ENCODE measurements at places on chromosomes 2 and 18.

DNA sequence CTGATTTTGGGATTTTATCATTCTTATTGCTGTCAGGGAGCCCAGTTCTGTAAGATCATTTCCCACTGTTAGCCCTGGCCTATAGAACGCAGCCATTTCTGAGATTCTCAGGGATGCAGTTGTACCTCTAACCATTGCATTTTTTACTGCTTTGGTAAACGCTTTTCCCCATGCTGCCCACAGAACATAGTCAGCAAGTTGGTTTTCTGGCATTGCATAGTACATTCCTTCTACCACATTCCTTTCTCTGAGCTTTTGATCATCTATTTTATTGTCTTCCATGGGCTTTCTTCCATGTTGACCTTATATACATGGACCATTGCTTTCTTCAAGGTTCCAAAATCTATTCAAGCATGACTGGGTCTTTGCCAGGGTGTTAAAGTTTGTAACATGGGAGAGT is 86.8 kb upstream of the ST6GAL2 start:
- DNase-seq = no peak

DNA sequence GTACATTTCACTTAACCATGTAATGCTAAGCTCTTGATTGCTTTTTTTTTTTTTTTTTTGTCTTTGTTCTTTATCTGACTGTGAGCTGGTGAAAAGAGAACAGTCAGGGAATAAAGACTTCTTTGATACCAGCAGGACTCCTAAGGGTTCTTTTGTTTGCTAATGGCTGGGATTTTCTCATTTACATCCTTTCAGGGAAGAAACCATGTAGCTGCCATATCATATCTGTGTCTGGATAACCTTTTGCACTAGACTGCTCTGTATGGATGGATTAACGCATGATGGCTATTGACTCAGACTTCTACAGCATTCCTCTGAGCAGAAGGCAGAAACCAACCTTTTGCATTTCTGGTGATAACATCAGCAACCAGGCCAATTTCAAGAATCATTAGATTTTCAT is 504.0 kb downstream of the LRRTM4 start:
- DNase-seq = no peak

DNA sequence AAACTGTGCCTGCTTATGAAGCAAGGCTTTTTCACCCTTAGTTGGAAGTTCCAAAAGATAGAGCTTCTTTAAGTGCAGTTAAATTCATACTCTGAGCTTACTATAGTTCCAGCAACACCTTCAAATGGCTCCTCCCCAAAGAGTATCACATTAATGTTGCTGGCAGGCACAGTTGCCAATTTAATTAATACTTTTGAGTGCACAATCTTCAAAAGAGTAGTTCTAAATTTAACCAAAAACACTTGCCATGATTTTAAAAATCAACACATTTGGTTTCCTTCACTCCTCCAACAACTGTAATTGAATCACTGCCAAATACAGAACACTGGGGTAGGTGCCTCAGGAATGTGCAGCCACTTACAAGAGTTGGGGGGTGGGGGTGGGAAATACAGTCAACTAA is 150.6 kb upstream of the UBE2E3 start:
- DNase-seq = no peak

DNA sequence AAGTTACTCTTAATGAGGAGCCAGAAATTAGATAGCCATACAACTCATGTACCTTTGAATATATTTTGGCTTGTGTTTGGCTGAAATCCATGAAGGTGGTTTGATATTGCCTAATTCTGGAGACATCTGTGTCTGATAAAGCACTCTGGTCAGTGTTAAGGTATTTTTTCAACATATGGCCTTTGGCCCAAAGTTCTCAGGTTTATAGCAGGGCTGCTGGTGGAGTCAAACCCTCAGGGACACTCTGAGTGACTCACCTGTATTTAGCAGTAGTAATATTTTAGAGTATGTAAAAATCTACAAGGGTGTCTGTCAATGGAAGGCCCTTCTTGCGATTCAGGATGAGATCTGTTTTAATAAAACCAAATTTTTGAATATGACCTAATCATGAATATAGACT is 666.5 kb downstream of the SLC4A3 start:
- no peak for DNase-seq

DNA sequence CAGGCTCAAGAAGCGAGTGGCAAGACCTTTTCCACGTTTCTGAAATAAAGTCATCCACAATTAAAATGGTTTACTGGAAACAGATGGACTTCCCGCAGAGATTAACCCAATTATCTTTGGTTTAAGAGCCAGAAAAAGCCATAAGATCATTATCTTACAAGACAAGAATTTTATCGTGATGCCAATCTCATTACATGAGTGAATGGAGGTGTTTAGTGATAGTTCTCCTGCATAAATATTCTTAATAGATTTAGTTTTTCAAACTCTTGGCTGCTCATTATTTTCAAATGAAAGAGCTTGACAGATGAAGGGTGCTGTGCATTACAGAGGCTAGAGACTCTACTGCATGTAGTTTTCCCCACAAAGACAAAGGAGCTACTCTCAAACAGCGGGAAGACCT is 1028.4 kb upstream of the PIK3C3 start:
- DNase-seq = no peak

DNA sequence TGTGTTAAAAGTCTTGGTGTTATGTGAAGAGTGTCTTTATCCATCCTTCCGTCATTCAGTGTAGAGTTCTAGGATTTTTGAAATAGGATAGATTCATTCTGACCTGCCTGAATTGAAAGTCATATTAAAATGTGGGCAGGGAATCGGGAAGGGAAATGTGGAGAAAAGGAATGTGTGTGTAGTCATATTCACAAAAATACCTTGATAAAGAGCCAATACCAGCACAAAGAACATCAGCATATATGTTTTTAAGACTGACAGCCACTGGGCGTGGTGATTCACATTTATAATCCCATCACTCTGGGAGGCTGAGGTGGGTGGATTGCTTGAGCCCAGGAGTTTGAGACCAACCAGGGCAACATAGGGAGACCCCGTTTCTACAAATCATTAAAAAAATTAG is 188.1 kb downstream of the CAMKMT start:
- DNase-seq = no peak

DNA sequence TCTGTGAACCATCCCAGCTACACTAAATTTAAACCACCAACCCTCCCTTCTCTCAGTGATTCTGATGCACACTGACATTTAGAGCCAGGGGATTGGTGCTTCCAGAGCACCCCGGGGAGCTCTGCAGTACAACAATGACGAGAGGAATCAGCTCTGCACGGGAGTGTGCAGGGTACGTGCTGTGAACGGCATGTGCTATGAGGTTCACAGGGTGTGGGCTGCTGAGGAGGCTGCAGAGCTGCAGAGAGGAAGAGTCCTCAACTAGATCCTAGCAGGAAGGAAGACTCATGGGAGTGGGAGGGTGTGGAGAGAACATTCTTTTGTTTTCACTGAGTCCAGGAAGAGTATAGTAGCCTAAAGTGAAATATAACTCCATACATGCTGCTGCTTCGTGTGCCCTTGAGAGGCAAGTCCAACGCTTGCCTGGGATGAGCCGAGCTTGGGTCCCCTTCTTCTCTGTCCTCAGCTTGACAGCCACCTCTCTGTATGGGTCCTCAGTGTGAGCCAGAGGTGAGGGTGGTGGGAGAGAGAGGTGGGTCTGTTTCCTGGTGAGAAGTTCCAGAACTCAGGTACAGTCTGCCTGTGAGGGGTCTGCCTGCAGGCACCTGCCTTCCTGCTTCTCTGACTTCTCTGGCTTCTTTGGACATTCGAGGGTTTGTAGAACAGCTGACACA is 118.8 kb downstream of the CTIF start:
- no peak for DNase-seq

DNA sequence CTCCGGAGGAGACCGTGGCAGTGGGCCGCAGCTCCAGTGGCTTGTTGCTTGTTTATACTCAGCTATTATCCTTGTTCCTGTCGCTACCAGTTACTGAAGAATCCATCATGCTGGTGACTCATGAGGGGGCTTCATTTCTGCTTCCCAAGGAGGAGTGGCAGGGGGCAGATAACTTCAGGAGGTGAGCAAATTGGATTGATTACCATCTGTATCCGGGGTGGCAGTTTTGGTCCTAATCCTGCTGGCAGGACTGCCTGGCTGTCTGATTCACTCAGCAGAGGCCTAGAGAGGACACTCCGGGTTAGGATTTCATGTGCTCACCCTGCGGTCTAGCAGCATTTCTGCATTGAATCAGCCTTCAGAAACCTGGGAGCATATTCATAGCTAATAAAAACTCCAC is 230.0 kb downstream of the ACTR3 start:
- DNase-seq = no peak

DNA sequence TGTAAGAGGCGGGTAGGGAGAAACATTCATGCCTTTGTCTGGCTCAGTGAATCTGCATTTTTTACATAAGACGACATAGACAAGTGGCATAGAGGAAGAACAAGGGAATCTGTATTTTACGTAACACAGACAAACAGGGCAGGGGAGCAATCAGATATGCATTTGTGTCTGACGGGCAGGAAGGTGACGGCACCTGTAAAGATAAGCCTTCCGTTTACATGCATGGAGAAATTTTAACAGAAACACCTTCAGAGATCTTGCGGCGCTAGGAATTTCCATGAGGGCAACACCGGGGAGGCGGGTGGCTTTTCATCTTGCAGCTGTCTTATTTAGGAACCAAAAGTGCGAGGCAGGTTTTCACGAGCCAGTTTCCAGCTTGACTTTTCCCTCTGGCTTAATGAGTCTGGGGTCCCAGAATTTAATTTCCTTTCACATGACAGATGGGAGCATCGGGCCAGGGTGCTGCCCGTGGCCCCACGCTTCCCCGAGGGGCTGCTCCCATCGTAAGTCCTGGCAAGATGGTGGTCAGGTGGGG is 42.6 kb downstream of the RTP5 start:
- DNase-seq = no peak

DNA sequence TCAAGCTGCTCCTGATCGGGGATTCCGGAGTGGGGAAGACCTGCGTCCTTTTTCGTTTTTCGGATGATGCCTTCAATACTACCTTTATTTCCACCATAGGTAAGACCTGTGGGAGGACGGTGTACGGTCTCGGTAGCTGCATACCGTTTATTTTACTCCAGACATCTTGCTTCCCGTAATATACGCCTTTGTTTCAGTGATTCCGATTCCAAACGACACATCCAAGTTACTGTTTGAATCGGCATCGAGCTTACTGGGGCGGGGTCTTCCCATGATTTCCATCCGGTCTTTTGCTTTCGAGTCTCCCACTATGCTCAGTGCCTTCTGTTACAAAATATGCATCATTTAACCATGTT is 731 bp downstream of the RAB10 start:
- DNase-seq = no peak

DNA sequence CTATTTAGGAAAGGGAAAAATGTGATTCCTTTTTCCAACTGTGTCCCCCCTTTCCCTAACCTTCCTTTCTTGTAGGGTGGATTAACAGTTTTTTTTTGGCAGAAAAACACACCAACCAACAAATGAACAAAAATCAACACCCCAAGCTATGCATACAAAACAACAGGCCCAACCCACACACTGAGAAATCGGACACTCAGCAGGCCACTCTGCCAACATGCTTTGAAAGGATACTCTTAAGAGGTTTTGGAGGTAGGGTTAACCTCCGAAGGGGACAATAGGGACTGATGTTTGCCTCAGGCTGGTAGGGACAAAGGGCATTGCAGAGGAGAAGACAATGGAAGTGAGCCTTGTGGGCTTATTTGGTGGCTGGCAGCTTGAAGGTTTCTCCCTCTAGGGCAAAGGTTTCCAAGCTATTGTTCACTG is 33.1 kb upstream of the POLE4 start:
- no peak for DNase-seq

DNA sequence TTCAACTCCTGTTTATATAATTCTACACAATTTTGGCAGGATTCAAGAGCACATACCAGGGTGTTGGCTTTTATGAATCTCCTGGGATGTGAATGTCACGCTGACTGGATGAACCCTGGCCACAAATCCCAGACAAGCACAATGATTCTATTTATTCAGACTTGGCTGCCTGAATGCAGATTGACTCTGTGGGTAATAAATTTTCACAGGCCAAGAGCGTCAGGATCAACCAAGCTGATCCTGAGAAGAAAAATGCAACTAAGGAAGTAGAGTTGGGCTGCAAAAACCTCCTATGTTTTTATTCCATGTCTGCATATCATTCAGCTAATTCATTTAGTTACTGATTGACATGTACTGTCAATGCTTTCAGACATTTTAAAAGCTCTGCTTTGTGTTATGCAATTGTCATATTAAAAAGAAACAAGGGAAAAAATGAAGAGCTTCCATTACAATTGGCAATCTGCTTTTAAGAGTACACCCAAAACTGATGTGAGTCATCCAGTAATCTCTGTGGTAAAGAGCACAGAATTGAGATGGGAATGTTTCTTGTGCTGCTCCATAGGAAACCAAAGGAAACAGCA is 173.0 kb upstream of the REV1 start:
- no peak for DNase-seq
